ENCODE measurements at places on chromosomes 5 and 9.

- no peaks in the 10 kb centered on the region for H3K4me1 ChIP-seq
- no peaks in the 10 kb centered on the region for H3K36me3 ChIP-seq
- no peak for DNase-seq
- no peak overlapping the region for H3K27ac ChIP-seq
- no peaks in the 10 kb centered on the region for H3K27me3 ChIP-seq
Observed at GRCh38 chr5:2901511-2901910, 150.0 kb upstream of the IRX2 start.

DNA sequence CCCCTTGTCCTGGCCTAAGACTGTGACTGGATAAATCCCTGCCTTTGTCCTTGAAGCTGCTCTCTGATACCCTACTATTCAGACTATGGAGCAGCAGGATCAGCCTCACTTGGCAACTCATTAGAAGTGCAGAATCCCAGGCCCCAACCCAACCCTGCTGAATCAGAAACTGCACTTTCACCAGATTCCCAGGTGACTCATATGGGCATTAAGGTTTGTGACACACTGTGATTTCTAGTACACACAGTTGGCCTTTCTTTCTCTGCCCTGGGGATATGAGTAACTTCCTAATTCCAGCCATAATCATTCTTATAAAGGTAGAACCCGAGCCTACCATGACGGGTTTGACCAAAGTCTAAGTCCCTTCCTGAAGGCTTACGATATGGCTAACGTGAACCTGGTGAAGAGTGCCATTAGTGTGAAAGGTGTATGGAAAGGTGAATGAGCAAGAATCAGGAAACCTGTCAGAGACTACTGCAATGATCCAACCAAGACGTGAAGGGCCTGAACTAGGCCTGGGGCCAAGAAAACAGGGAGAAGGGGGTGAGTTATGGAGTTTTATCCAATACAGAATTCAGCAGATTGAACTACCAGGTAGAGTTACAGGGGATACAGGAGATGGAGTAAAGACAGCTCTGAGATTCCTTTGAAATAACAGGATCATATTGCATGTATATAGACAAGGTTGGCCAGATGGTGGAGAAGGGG, 533.0 kb downstream of the BNC2 start:
- no peak overlapping the region for H3K4me3 ChIP-seq
- no peaks in the 10 kb centered on the region for H3K36me3 ChIP-seq
- H3K27ac ChIP-seq = no peak overlapping the region
- no peaks in the 10 kb centered on the region for H3K4me1 ChIP-seq
- DNase-seq = no peak
- no peaks in the 10 kb centered on the region for H3K27me3 ChIP-seq

DNA sequence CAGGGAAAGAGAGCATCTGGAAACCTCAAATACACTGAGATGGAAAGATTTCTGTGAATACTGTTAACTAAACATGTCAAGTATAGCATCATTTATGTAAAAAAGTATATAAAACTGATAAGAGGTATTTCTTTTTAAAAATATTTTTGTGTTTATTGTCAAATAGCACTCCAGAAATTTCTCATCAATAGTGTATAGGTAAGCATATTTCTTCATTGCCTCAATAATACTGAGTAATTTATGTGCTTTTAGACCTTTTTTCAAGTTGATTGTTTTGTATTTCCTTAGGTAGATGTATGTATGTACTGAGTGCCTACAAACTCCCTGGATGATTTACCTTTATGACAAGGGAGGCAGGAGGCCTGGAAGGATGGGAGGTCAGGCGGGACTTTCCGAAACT, 196.3 kb downstream of the ROR2 start:
- no peaks in the 10 kb centered on the region for H3K4me1 ChIP-seq
- H3K4me3 ChIP-seq = no peak overlapping the region
- no peak for DNase-seq
- no peak overlapping the region for H3K27ac ChIP-seq
- no peaks in the 10 kb centered on the region for H3K36me3 ChIP-seq

GRCh38 chr9:38233796-38234355, 158.6 kb upstream of the ALDH1B1 start:
- peaks cover 6% of the 10 kb centered on the region for H3K4me1 ChIP-seq
- no peak overlapping the region for H3K4me3 ChIP-seq
- no peak for DNase-seq

DNA sequence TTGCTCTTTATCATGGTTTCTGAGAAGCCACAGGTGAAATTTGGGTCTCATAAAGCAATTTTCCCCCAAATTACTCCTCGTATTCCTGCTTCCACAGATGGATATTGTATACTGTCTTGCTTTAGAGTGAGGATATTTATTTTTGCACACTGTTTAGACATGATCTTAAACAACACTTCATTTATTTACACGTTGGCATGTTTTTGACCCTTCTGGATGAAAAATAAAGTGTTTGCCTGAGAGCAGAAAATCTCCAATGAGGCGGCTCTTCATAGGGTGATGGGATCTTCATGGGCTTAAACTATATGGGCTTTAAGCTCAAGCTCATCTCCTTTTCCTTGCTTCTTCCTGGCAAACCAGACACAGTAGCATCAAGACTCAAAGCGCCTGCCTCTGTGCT, 148.4 kb downstream of the MACROH2A1 start:
- H3K4me3 ChIP-seq = no peak overlapping the region
- H3K27ac ChIP-seq = no peak overlapping the region
- no peaks in the 10 kb centered on the region for H3K36me3 ChIP-seq
- DNase-seq = no peak

DNA sequence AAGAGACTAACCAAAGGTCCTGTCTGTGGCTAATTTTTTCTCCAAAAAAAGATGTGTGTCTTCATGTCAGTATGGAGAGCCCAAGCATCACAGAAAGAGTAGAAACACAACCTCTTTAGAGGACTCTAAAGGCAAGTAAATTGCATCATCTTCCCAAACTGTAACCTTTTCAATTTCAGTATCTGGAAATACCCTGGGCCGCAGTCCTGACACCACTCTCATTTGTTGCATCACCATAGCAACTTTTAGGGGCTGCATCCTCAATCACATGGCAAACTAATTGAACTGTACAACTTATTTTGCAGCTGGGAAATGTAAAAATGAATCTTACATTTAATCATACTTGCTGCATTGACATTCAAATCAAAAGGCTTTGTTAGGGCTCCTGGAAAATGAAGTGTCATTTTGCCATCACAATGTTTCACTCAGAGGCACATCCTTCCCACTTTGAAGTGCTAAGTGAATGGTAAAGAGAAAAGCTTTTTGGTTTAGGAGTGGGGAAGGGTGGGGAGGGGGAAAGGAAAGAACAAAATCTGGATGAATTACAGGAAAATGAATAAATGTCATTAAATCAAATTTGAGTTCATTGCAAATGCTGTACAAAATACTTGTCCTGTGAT, 60.6 kb upstream of the GRIA1 start:
- no peaks in the 10 kb centered on the region for H3K4me1 ChIP-seq
- no peaks in the 10 kb centered on the region for H3K36me3 ChIP-seq
- H3K4me3 ChIP-seq = no peak overlapping the region
- no peak for DNase-seq
- no peaks in the 10 kb centered on the region for H3K27me3 ChIP-seq
